ENCODE measurements at places on chromosomes 11 and 22. TPM values are rescaled to one million over a fixed set of nuclear protein-coding genes. Genes with fewer than 3 reads are reported as not detected.

OR51I1 gene
- total RNA-seq, result not detected

CAPN5 gene
- 16.7 TPM for total RNA-seq

KRTAP5-10 gene
- total RNA-seq, result not detected

RGL4 gene
- total RNA-seq, result not detected

MPPED1 gene
- 0.28 TPM for total RNA-seq

APOL5 gene
- total RNA-seq, result not detected

HNRNPUL2 gene
- 40.6 TPM for total RNA-seq

GNAZ gene
- 5.0 TPM for total RNA-seq

P2RY6 gene
- total RNA-seq, result not detected

ROBO4 gene
- not detected for total RNA-seq

OR52H1 gene
- not detected for total RNA-seq

CDCA5 gene
- total RNA-seq, result 94.8 TPM

SCGB1C1 gene
- not detected for total RNA-seq

NCAM1 gene
- 2.2 TPM for total RNA-seq

BACE1 gene
- total RNA-seq, result 10.2 TPM

PANX2 gene
- 6.7 TPM for total RNA-seq

PDE3B gene
- 7.2 TPM for total RNA-seq

POU2AF2 gene
- not detected for total RNA-seq

SCN4B gene
- 1.6 TPM for total RNA-seq

PGA3 gene
- total RNA-seq, result not detected

SLC17A6 gene
- total RNA-seq, result not detected

LRRC32 gene
- total RNA-seq, result 0.59 TPM

ZNRD2 gene
- 45.8 TPM for total RNA-seq

MOGAT2 gene
- not detected for total RNA-seq

LRRC55 gene
- 0.90 TPM for total RNA-seq

OR8G5 gene
- not detected for total RNA-seq

OR56A1 gene
- total RNA-seq, result 0.07 TPM

HSPB2 gene
- total RNA-seq, result not detected

GDPD4 gene
- not detected for total RNA-seq

FAM181B gene
- 0.13 TPM for total RNA-seq

BACE1-AS gene
- 9.9 TPM for total RNA-seq

B4GALNT4 gene
- 105 TPM for total RNA-seq

SULT4A1 gene
- total RNA-seq, result 16.2 TPM

IGSF9B gene
- total RNA-seq, result 26.3 TPM

VSIG2 gene
- not detected for total RNA-seq

PATE4 gene
- total RNA-seq, result not detected

TSSK2 gene
- not detected for total RNA-seq

TPH1 gene
- 0.17 TPM for total RNA-seq

WBP2NL gene
- total RNA-seq, result 0.22 TPM

IGLL1 gene
- total RNA-seq, result not detected

CRYBA4 gene
- total RNA-seq, result 0.52 TPM

C11orf16 gene
- total RNA-seq, result 0.15 TPM
